Sciatic nerve (tissue), 2 donors: ENCODE measurements at places on chromosomes 6 and 20. TPM values are rescaled to one million over a fixed set of nuclear protein-coding genes. Genes with fewer than 3 reads are reported as not detected.

Gene SYS1
- total RNA-seq: 24.0 TPM

Gene TMEM151B
- total RNA-seq: not detected

Gene SYCP2
- 6.7 TPM for total RNA-seq

Gene RAET1L
- not detected for total RNA-seq

Gene PI16
- total RNA-seq: 91.7 TPM

Gene VIP
- total RNA-seq: 1.9 TPM

Gene TOMM34
- 19.3 TPM for total RNA-seq
